Fibroblast of skin of right biceps (primary cell): ENCODE measurements at places on chromosomes 1 and 21.

- no peak for DNase-seq
These were observed 25.5 kb downstream of the CFAP126 start for GRCh38 chr1:161342177-161342576.

GRCh38 chr1:23123528-23123927 lies 45.1 kb downstream of the LUZP1 start:
- DNase-seq = no peak

DNA sequence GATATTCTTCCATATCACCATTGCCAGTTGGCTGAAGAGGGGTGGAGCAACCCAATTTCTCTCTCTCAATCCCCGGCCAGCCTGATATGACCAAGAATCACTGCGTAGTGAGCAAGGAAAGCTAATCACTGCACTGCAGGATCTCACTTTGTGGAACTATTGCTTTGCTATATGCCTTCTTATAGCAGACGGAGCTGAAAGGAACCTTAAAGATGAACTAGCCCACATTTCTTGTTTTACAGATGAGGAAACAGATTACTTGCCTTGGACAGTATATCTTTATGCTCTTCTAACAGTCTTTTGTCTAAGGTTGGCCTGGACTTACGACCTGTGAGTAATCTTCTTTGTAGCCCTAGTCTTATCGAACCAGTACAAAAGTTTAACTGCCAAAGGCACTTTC lies 7.6 kb downstream of the APOBEC4 start:
- DNase-seq = no peak

- no peak for DNase-seq
These were observed 30.3 kb downstream of the RXRG start for GRCh38 chr1:165414620-165415019.
